ENCODE measurements at places on chromosomes 2 and 18.

GRCh38 chr18:45557779-45558178, 57.5 kb upstream of the SLC14A2 start:
- no peak for DNase-seq

GRCh38 chr18:13989199-13989598, 73.9 kb upstream of the MC2R start:
- DNase-seq: no peak

DNA sequence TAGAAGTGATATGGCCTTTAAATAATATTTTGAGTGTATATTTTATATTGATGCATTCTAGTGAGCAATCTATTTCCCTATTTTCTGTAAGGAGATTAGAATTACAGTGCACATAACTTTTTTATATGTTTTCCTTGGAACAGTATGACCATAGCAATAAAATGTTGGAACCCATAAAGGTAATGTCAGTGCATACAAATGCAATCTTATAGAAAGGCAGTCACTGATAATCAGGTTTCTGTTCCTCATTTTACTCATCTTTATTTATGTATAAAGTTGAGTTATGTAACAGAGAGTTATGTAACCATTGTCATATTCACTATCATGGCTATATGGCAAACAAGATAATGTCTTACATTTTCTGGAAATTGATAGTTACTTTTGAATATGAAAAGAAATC, 179.9 kb upstream of the NETO1 start:
- no peak for DNase-seq

DNA sequence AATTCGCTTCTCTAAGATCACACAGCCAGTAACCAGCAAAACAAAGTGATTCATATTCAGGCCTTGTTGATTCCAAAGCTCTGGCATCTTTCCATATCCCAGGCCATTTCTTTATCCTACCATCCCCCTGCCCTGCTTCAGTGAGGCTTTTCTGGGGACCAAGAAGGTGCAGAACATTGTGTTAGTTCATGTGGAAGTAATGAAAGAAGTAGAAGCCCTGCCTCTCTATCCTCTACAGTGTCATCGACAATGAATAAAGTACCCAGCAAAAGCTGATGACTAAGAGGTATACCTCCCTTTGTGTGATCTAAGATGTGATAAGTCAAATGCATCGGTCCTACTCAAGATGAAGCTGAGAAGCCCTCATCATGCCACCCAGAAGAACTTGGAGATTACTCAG, 383.2 kb downstream of the BCL11A start:
- DNase-seq: no peak

- no peak for DNase-seq
Observed at GRCh38 chr2:224927646-224928173, 114.6 kb downstream of the DOCK10 start.

GRCh38 chr2:5685225-5685624, 7.0 kb upstream of the SOX11 start:
- DNase-seq: no peak

- DNase-seq: no peak
Observed at GRCh38 chr2:190802129-190802528, 78.5 kb upstream of the GLS start.

Data from smooth muscle cell of the brain vasculature (primary cell).